ENCODE measurements at places on chromosomes 13 and 19. TPM values are rescaled to one million over a fixed set of nuclear protein-coding genes. Genes with fewer than 3 reads are reported as not detected.

The HIF3A gene
- total RNA-seq, result not detected

The BCAM gene
- total RNA-seq, result 83.6 TPM

The ZNF433 gene
- total RNA-seq, result not detected

The OXGR1 gene
- total RNA-seq, result not detected

The WDR88 gene
- total RNA-seq, result not detected

The KCNRG gene
- total RNA-seq, result 0.71 TPM

The RLN3 gene
- not detected for total RNA-seq

The OR7A5 gene
- total RNA-seq, result not detected

The TMEM272 gene
- not detected for total RNA-seq

The GNA15 gene
- not detected for total RNA-seq

The PRR22 gene
- total RNA-seq, result 2.9 TPM

The ERF gene
- 99.1 TPM for total RNA-seq

The MYH14 gene
- 6.4 TPM for total RNA-seq

The RFX1 gene
- total RNA-seq, result 5.0 TPM

The PLPPR3 gene
- 4.8 TPM for total RNA-seq

The ODAD3 gene
- total RNA-seq, result 2.4 TPM

The ZNF615 gene
- 5.0 TPM for total RNA-seq

The NTF4 gene
- 0.42 TPM for total RNA-seq

The RUBCNL gene
- 0.28 TPM for total RNA-seq

The ARHGEF7 gene
- total RNA-seq, result 20.5 TPM

The TMEM59L gene
- total RNA-seq, result 5.8 TPM

The ZNF761 gene
- 8.1 TPM for total RNA-seq

The FUT2 gene
- not detected for total RNA-seq

The ZNF682 gene
- not detected for total RNA-seq

The CGB8 gene
- total RNA-seq, result 1.9 TPM

The KIR2DL4 gene
- not detected for total RNA-seq

The EIF3K gene
- total RNA-seq, result 684 TPM

The PALM gene
- 18.2 TPM for total RNA-seq

The LILRB2 gene
- total RNA-seq, result 0.06 TPM

All from A549 treated with GW870086 at 1 μM for 4 hours (cell line).